ENCODE measurements at places on chromosomes 4 and X. TPM values are rescaled to one million over a fixed set of nuclear protein-coding genes. Genes with fewer than 3 reads are reported as not detected.

GRCh38 chr4:163878336-163879121 is 384.0 kb downstream of the TMA16 start:
- no peak for DNase-seq

GRCh38 chr4:71322425-71322824 is 16.4 kb upstream of the SLC4A4 start:
- DNase-seq, result no peak

DNA sequence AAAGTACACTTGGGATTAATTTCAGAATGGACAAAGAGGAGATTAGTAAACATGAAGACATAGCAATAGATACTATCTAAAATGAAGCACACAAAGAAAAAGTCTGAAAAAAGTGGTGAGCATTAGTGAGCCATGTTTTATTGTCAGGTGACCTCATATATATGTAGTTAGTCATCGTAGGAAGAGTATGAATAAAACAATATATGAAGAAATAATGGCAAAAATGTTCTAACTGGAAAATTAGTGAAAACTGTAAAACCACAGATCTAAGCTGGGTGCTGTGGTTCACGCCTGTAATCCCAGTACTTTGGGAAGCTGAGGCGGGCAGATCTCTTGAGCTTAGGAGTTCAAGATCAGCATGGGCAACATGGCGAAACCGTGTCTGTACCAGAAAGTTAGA is 67.9 kb downstream of the RBPJ start:
- DNase-seq, result no peak

- DNase-seq, result peak; percentile 9
Observed at GRCh38 chr4:110959041-110959643, 336.3 kb upstream of the PITX2 start.

DNA sequence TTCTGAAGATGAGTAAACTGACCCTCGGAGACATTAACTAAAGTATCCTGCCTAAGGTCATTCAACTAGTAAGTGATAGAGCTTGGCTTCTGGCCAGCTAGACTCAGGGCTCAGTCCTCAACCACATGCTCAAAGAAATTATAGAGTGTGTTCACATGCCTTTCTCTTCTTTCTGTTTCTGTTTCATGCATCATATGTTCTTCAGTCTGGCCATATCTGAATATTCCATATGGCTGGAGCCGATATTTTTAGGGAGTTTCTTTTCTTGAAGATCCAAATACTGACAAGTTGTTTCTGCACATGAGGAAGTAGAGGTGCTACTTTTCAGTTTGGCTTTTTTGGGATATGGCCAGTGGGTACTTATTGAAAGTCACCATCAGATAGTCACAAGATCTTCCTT is 44.9 kb downstream of the MMRN1 start:
- no peak for DNase-seq

GRCh38 chrX:87900320-87900908 is 382.8 kb downstream of the KLHL4 start:
- no peak for DNase-seq

GRCh38 chrX:418927-419729 is 32.4 kb upstream of the PPP2R3B start:
- no peak for DNase-seq

GRCh38 chrX:110985470-110985869 is 110.5 kb upstream of the PAK3 start:
- no peak for DNase-seq

DNA sequence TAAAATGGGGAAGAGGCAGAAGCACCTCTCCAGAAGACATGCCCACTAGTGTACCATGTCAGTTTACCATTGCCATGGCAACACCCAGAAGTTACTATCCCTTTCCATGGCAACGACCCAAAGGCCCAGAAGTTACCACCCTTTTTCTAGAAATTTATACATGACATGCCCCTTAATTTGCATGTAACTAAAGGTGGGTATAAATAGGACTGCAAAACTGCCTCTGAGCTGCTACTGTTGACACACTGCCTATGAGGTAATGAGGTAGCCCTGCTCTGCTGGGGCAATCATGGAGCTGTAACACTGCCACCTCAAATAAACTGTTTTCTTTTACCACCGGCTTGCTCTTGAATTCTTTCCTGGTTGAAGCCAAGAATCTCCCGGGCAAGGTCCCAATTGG is 13.9 kb upstream of the BEX4 start:
- no peak for DNase-seq

DNA sequence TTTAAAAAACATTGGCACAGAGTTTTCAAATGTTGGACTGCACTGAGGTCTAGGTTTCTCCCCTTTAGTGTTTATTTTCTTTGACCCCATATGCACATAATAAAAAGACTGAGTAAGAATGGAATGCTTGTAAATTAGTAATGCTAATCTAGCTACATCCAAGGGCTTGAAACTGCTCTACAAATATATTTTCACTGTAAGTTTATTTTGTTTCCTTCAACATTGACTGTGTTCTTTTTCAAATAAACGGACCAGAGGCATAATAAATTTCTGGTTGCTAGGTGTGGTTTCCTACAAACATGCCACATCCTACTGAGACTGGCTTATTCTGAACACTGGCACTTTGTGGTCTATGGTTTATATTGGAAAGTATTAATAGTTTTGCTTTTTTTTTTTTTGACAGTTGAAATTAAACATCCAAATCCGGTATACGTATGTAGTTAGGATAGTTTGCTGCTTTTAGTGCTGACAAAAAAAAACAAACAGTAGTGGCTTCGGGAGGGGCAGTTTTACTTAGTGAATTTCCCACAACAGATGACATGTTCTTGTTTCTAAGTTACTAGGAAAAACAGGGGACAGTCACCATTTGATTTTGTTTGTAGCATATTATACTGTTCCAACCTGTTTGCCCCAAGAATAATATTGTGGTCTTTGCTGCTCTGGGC is 13.2 kb downstream of the CA5B start:
- DNase-seq, result no peak

- peak; percentile 1 for DNase-seq
Observed at GRCh38 chr4:103443324-103443723, 245.2 kb upstream of the CENPE start.

DNA sequence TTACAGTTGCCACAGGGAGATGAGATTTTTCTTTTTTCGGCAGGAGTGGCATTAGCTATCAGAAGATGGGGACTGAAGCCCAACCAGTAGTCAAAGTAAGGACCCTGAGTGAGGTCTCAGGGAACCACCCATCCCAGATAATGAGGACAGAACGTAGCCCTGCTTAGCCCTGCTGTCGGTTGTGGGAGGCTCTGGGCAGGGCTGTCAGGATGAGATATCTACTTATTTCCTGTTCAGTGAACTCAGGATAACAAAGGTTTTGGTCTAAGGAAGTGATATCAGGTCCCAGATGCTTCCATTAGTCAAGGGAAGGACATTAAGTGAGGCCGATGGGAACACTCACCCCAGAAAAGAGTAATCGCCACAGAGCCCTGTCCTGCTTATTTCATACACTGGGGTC is 2.3 kb downstream of the MAGEB16 start:
- DNase-seq, result no peak

Gene PPEF1
- polyA plus RNA-seq, result 0.55 TPM

Gene SPACA5
- polyA plus RNA-seq, result not detected

Gene MAGEA3
- not detected for polyA plus RNA-seq

Gene RBMX2
- polyA plus RNA-seq, result 39.1 TPM

Gene NONO
- polyA plus RNA-seq, result 622 TPM

Gene FBXL5
- polyA plus RNA-seq, result 116 TPM

Gene TMSB15A
- 70.0 TPM for polyA plus RNA-seq

Measured in renal pelvis (tissue), 12 donors.